ENCODE measurements at places on chromosomes 3 and 15. TPM values are rescaled to one million over a fixed set of nuclear protein-coding genes. Genes with fewer than 3 reads are reported as not detected.

The C3orf20 gene
- total RNA-seq: not detected

The KIF9 gene
- 1.8 TPM for total RNA-seq

The TLR9 gene
- total RNA-seq: not detected

The TNNC1 gene
- 1.3 TPM for total RNA-seq

The CNTN6 gene
- total RNA-seq: not detected

The OR5K2 gene
- total RNA-seq: not detected

The WDR6 gene
- total RNA-seq: 60.9 TPM

The OXSR1 gene
- total RNA-seq: 50.5 TPM

The PLA1A gene
- total RNA-seq: not detected

The ZNF80 gene
- not detected for total RNA-seq

GRCh38 chr3:41202075-41202833 lies 2.9 kb downstream of the CTNNB1 start:
- DNase-seq: no peak

DNA sequence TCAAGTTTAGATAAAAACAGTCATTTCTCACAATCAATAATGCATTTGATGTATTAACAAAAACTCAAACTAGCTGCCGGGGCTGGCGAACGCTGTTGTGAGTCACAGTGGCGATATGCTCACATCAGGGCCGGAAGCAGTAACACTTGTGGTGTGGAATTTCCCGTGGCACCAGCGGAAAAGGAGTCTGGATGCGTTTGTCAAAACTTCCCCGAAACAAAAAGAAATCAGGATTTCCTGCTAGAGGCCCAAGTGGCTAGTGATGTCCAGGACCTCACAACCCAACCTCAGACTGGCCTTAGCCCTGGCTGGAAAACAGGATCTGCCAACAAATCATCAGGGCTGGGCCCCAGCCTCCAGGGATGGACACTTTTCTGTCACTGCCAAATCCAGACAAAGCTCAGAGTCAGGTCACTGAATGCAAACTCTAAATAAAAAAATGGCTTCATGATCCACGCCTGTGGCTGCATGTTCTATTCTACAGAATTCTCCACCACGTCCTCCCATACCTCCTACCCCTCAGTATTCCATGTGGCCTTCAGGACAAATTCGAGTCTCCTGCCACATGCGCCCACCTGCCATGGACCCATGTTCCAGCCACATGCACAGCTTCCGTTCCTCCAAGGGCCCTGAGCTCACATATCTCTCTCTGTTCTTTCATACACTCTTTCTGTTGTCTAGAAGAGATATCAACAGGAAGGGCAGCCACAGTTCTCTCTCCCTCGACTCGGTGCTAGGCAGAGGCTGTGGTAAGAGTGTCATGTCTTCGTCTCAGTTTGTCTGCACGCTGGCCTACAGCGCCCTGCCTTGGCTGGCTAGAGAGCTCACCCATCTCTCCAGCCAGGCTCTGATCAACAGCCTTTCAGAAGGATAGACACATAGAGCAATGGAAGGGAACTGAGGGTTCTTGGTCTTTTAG lies 35.4 kb downstream of the EHD4 start:
- DNase-seq: peak; percentile 55

DNA sequence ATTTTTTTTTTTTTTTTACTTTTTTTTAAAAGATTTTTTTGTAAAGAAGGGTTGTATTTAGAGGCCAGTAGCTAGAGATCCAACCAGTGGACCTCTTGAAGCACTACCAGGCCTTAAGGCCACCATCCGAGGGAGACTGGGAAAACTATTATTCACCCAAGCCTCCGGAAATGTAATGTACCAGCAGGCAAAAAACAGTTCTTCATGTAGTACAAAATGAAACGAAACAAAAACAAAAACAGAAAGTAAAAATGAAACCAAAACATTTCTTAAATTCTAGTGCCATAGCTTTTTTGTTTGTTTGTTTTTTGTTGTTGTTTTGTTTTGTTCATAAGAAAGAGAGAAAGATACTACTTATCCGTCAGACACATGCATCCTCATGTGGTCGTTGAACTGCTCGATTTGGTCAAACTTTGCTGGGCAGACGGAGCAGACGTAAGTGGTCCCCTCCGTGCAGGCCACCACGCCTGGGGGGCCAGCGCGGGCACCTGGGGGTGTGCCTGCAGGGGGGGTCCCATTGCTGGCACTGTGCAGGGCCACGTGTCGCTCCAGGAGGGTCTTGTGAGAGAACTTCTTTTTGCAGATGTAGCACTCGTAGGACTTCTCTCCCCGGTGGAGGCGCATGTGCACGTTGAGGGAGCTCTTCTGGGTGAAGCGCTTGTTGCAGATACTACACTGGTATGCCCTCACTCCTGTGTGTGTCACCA lies 45.0 kb downstream of the TIGIT start:
- no peak for DNase-seq

GRCh38 chr15:81170511-81170910 lies 26.2 kb upstream of the IL16 start:
- DNase-seq: no peak

DNA sequence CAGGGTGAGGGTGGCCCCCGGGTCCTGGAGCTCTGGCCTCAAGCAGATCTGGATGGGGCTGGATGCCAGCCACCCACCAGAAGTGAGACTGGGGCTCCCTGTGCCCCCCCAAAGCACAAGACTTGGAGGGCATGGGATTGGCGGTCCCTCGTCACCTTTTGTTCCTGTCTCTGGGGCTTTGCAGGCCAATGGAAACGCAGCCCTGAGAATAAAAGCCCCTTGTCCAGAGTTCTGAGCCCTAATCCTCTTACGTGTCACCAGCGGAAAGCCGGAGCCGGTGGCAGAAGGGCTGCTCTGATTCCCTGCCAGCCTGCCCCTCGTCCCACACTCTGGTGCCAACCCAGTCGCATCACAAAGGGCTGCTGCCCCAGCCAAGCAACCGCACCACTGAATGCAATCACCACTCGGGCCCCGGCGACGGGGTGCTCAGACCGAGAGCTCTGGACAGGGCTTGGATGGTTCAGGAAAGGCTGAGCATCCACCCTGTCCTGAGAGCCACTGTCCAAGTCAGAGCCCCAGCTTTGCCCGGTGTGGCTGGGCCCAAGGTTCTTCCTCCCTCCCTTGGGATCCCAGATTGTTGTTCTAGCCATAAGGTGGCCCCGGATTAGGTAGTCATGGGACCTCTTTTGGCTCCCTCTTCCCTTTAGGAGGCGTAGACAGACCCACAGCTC lies 22.8 kb upstream of the ELP6 start:
- DNase-seq: no peak

DNA sequence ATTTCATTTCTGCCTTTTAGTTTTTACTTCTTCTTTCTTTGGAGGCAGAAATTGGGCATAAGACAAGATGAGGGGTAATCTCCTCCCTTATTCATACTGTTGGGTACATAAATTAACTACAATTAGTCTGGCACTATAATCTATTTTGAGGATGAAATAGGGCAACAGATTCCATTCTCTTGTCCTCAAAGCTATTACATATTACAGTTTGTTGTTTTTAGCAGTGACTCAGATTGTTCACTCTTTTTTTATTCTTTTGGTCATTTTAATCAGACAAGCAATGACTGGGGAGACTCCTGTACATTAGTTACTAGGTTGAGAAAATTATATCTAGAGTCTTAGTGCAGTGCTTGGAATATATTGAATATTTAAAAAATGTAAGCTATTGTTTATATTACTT lies 556.0 kb downstream of the OTOL1 start:
- peak; percentile 12 for DNase-seq

DNA sequence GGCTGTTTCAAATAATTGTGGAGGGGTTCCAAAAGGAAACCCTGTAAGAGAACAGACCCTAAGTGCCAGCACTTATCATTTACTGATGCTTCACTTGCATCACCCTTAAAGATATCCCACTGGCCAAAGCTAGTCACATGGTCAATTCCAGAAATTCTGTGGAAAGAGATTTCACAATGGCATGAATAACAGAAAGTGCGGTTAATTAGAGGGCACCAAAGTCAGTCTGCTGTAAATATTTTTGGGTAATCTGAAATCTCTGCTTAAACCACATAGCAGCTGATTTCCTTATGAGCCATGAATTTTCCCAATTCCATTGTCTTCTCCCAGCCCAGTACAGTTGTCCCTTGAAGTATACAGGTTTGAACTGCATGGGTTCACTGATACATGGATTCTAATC lies 346.1 kb downstream of the SI start:
- no peak for DNase-seq

GRCh38 chr15:74823324-74823723 lies 3.1 kb upstream of the CPLX3 start:
- DNase-seq: no peak

GRCh38 chr3:187996609-187997008 lies 157.3 kb upstream of the LPP start:
- no peak for DNase-seq

DNA sequence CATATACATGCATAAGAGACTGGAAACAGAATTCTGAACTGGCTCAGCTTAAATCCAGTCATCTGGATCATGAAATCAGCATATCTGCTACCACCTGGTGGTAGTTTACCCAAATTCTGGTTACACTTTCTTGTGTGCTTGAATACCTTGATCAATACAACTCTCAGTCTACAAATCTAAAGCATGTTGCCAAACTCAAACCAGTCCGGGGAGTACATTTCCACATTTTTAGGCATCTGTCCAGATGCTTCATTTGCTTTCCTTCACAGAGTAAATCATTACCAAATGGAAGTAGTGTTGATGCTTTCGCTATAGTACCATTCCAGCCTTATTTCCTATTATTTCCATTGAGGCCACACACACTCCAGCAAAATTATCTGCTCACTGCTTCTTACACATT lies 126.4 kb downstream of the P2RY1 start:
- DNase-seq: peak; percentile 0

GRCh38 chr3:161217496-161217895 lies 3.6 kb upstream of the NMD3 start:
- no peak for DNase-seq

GRCh38 chr3:90136456-90137191 lies 1029.2 kb downstream of the EPHA3 start:
- DNase-seq: no peak

DNA sequence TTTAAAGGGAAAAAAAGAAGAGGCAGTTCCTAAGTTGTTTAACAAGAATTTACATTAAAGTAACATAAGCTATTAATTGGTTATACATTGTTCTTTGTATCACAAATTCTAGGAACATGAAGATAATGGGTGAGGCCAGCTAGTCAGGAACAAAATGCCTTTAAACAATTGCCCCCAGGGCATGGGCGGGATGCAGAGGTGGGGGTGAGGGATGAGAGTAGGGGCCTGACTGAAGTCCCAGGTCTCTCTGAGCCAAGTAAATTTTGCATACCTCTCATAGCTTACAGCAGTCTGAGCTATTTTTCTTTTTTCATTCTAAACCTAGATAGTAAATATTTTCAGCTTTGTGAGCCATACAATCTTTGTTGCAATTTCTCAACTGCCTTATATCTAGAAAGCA lies 77.8 kb upstream of the RNU6-1 start:
- DNase-seq: no peak

DNA sequence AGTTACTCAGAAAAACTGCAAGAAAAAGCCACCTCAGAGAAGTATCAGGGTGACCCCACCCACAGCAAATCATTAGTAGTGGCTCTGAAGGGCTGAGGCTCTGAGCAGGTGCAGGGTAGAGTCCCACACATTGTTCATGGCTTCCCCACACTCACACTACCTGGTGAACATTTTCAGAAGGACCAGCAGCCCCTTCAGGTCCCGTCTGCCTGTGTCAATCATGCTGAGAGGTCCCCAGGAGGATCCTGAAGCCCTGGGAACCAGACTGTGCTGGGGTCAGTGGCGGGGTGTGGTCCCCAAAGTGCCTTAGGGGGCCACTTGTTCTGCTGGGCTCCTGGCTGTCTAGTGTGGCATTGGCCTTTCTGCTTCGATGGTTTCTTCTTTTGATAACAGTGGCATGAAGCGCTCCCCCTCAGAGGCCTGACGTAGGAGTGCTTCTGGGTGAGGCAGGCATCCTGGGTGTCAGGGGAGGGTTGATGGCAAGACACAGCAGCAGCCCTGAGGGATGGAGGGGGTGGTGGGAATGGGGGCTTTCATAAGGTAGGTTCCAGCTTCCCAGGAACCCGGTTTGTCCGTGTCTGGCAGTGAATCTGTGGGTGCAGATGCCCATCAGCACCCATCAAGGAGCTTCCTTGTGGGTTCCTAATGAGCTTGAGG lies 19.0 kb upstream of the FANCD2 start:
- no peak for DNase-seq

- peak; percentile 23 for DNase-seq
Observed at GRCh38 chr3:9820946-9821345, 10.9 kb downstream of the TTLL3 start.

GRCh38 chr15:92682741-92683510 lies 27.4 kb upstream of the FAM174B start:
- DNase-seq: no peak

GRCh38 chr3:24857945-24858344 lies 363.3 kb upstream of the THRB start:
- DNase-seq: no peak

DNA sequence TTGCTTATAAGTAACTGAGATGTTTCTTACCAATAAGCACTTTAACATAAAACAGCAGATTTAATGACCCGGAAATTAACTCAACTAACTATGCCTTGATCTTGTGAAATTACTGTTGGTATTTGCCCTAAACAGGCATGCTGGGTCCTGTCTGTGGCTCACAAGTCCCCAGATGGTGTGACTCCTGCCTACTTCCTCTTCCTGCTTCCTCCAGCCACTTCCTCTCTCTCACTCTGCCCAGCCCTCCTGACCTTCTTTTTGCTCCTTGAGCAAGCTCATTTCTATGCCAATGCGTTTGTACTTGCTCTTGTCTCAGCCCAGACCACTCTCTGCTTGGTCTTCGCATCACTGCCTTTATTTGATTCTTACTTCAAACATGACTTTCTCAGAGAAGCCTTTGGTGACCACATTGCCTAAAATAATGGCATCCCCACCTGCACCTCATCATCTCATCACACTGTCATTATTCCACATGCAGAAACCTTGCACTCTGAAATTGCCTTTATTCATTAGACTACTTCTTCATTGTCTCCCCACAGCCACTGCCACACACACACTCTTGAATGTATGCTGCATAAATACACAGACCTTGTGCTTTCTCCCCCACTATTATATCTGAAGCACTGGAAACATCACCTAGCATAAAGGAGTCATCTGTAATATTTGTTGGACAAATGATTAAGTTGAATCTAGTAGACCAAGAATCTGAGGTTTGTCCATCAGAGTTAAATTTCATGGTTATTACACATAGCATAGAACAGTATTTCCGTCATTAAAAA lies 256.3 kb upstream of the SEMA6D start:
- no peak for DNase-seq

- peak; percentile 42 for DNase-seq
Observed at GRCh38 chr3:38039899-38040261, 872 bp downstream of the DLEC1 start.

DNA sequence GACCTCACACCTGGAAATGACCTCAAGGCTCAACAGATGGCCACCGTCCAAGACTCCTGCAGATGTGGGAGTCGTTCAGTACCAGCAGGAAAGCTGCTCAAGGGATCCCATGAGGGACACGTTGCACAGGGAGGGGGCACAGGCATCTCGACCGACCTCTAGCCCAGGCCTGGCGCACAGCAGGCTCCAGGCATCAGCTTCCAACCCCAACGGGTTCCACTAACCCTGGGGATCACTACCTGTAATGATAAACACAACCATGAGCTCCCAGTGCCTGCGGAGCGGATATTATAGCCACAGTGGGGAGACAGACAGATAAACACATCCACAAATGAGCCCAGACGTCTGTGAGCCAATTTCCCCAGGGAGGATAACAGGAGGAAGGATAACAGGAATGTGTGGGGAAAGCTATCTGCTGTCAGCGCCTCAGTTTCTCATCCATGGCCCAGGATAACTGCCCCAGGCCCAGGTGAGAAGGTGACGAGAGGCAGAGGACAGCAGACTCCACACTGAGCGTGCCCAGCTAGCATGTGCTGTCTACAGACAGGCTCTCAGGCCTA lies 19.9 kb downstream of the NUP210 start:
- DNase-seq: no peak

Measured in IMR-90 (cell line).